Fibroblast of lung (primary cell): ENCODE measurements at places on chromosomes 12 and 14. TPM values are rescaled to one million over a fixed set of nuclear protein-coding genes. Genes with fewer than 3 reads are reported as not detected.

- peak; percentile 36 for DNase-seq
Observed at GRCh38 chr12:51533799-51534198, 57.2 kb upstream of the SCN8A start.

- DNase-seq = peak; percentile 72
Observed at GRCh38 chr12:124588751-124589267, 21.4 kb upstream of the NCOR2 start.

GRCh38 chr12:53299101-53299453, 418 bp upstream of the MYG1 start:
- peak; percentile 76 for DNase-seq

The IL22 gene
- not detected in 2 replicates for polyA plus RNA-seq

The HOXC5 gene
- 0.07 and 0.40 TPM in 2 replicates for polyA plus RNA-seq

The ERH gene
- 182 and 264 TPM in 2 replicates for polyA plus RNA-seq

GRCh38 chr12:131471271-131471905, 239.5 kb upstream of the SFSWAP start:
- no peak for DNase-seq

DNA sequence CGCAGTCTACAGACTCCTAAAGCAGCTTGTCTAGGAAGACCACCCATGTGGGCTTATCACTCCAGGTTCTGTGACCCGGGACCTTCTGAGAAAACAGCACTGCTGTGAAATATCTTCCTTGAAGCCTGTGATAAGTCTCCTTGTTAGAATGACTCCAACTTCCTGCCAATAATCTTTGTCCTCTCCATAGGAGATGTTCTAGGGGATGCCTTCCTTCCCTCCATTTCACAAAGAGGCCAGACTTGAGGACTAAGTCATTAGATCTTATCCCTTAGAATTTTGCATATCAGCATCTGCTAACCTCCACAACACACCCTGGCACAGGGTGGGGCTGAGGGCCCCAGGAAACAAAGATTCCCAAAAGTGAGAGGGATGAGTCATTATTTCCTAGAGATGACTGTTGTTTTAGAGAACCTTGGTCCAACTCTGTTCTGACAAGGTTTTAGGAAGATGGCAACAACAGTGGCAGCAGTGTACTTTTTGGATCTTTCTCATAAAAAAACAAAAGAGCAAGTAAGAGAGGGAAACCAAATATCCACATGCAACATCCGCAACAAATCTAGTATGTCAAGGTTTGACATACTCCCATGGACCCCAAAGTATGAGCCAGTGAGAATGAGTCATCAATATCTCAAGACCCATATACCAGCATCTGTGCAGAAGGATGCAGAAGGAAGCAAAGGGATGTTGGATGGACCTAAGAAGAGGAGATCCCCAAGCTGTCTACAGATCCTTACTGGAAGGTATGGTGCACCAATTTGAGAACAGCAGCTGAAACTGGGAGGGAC, 6.0 kb downstream of the LTB4R start:
- DNase-seq = peak; percentile 23

The ANKRD9 gene
- 2.7 and 4.4 TPM in 2 replicates for polyA plus RNA-seq

DNA sequence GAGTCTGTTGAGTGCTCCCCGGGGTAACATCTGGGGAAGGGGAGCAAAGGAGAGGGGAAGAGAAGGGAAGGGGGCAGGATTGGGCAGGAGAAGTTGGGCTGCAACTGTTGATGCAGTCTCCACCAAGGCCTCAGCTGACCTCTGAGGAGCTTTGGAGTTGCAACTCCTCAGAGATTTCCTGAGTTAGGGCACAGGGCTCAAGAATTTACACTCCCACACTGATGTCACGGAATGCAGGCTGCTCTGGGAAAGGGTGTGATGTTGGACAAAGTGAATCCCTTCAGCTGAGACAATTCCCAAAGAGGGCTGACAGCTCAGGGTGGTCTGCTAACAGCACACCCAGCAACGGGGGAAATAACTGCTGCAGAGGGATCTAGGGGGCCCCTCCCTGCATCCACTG, 295.6 kb downstream of the PCNX1 start:
- DNase-seq = peak; percentile 33

DNA sequence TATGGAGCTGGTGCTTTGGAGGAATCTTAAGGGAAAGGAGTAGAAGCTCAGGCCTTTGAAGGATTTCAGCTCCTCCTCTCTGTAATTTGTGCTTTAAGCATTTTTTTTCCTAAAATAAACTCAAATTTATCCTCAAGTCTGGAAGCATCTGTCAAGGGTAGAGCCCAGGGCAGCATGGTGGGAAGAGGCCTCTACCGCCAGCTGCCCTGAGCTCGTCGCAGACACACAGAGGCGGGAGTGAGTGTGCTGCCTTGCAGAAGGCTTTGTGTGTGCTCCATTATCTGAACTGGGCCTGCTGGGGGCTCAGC, 9.3 kb downstream of the DHRS2 start:
- no peak for DNase-seq

- no peak for DNase-seq
Observed at GRCh38 chr14:61238611-61239245, 42.4 kb downstream of the TMEM30B start.

GRCh38 chr12:93245543-93245942, 132.2 kb upstream of the NUDT4 start:
- DNase-seq = no peak

DNA sequence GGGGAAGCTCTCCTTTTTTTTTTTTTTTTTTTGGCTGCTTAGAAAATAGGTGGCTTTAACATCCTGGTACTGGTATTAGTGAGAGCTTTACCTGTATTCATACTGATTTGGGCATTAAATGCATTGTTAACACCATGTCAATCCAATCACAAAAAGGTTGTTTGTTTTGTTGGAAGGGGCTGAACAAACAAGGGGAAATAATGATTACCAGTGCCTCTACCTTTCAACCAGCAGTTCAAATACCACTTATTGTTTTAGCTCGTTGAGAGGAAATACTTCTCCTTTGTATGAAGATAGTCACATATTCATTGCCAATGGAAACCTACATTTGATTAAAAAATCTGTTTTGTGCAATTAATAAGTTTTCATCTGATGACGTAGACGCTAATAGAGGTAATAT, 72.9 kb downstream of the MIPOL1 start:
- DNase-seq = no peak

- DNase-seq = no peak
Observed at GRCh38 chr12:68776976-68777610, 30.9 kb upstream of the MDM2 start.

- DNase-seq = no peak
Observed at GRCh38 chr12:34209259-34209835, 187.1 kb downstream of the ALG10 start.

The C12orf42 gene
- not detected in 2 replicates for polyA plus RNA-seq

DNA sequence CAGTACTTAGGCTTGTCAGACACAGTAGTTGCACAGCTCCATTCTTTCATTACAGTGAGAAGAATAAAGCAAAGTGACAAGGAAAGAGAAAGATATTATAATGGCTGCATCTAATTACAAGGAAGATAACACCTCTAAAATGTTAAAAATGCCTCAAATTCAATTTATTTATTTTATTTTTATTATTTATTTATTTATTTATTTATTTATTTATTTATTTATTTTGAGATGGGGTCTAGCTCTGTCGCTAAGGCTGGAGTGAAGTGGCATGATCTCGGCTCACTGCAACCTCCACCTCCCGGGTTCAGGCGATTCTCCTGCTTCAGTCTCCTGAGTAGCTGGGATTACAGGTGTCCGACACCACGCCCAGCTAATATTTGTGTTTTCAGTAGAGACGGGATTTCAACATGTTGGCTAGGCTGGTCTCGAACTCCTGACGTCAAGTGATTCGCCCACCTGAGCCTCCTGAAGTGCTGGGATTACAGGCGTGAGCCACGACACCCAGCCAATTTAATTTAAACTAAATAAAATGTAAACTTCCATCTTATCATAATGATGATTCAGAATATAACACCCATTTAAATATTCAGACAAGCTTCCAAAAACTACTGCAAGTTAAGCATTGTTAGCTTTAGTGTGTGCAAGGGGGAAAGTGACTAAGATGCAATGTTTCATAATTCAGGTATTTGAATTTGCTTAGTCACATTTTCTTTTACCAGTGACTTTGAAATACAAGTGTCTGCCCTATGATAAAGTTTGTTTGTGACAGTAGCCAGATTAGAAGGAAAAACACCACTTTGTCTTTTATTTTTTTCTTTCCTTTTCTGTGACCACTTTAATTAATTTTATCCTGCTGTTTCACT, 2.4 kb upstream of the CFAP54 start:
- peak; percentile 75 for DNase-seq

DNA sequence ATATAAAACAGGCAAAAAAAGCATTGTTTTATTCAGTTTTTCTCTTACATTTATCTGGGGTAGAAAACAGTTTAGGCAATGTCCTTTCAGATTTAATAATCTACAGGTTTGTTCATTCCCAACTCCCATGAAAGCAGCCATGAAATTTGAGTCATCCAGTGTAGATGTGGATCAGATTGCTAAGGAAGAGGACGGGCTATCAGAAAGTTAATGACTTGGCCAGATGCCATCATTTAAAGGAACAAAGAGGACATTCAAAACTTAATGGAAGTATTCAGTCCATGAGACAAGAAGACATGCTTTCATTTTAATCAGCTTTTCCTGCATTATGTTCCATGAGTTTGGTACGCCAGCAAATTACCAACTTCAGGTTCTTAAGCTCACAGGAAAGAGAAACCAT, 31.1 kb upstream of the POC1B start:
- peak; percentile 35 for DNase-seq
